GM13976 (cell line): ENCODE measurements at places on chromosomes 11 and 22.
A peak's percentile ranks its signal among the peaks of the same experiment; 100 is the strongest.

DNA sequence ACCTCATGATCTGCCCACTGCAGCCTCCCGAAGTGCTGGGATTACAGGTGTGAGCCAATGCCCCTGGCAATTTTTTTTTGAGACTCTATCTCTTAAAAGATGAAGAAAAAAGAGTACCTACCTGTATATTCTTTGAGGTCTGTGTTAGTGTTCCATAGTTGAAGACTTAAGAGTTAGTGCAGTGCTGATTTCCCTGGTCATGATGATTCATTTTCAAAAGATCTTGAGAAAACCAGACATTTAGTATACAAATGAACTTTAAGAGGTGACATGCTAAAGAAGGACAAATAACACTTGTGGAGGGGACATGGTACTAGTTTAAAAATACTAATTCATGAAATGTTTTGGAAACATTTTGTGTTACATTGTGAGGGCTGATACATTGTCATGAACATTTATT, 17.7 kb downstream of the CBL start:
- DNase-seq, result no peak

GRCh38 chr11:40647295-40647694, 812.2 kb downstream of the LRRC4C start:
- no peak for DNase-seq

- no peak for DNase-seq
Observed at GRCh38 chr11:4581443-4581842, at the start of gene OR52I2. Gene OR52I2 (plus strand): TSS chr11:4581743.

- peak; percentile 69 for DNase-seq
Observed at GRCh38 chr22:17781319-17782031, 7.2 kb upstream of the BID start.

GRCh38 chr11:27621405-27622161, 78.7 kb downstream of the BDNF start:
- no peak for DNase-seq

DNA sequence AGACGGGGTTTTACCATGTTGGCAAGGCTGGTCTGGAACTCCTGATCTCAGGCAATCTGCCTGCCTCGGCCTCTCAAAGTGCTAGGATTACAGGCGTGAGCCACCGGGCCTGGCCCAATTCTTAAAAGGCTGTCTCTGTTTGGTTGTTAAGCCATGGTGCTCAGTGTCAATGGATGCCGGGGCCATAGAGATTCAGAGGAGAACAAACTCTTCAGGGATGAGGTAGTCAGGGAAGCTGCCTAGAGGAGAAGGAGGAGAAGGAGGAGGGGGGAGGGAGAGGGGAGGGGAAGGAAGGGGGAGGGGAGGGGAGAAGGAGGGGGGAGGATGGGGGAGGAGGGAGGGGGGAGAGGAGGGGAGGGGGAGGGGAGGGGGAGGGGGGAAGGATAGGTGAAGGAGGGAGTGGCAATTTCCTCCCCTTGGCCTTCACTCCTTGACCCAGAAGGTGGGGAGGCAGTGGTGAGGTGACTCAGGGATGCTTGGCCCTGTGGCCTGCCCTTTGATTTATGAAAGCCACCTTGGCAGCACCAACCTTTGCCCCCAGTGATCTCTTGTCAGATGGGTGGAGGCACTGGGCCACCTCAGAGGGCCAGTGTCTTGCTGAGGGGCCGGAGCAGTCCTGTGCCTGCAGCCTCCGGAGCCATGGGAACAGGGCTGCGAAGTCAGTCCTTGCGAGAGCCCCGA, at the start of gene C11orf86:
Gene C11orf86, plus strand, starts transcription at position 581 of the 681 bp plus-strand sequence. Its CDS starts 59 bp downstream, at position 640.
- no peak for DNase-seq

GRCh38 chr22:27170491-27170890, 513.1 kb downstream of the MIAT start:
- DNase-seq, result no peak

DNA sequence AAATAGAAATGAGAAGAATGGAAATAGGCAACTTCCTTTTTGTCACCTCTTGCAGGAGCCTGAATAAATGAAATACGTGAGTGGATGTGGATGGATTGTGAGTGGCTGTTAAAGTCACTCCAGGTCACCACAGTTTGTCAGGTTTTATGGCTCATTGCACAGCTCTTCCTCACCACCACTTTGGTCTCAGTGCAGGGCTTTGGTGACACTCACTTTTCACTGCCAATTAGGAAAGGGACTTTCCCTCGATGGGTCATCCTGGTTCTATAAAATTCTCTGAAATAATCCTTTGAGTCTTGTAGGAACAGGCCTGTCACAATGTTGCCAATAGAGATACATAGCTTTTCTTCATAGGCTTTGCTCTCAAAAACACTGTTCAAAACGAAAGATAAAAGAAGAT, 172.4 kb upstream of the C11orf87 start:
- no peak for DNase-seq

DNA sequence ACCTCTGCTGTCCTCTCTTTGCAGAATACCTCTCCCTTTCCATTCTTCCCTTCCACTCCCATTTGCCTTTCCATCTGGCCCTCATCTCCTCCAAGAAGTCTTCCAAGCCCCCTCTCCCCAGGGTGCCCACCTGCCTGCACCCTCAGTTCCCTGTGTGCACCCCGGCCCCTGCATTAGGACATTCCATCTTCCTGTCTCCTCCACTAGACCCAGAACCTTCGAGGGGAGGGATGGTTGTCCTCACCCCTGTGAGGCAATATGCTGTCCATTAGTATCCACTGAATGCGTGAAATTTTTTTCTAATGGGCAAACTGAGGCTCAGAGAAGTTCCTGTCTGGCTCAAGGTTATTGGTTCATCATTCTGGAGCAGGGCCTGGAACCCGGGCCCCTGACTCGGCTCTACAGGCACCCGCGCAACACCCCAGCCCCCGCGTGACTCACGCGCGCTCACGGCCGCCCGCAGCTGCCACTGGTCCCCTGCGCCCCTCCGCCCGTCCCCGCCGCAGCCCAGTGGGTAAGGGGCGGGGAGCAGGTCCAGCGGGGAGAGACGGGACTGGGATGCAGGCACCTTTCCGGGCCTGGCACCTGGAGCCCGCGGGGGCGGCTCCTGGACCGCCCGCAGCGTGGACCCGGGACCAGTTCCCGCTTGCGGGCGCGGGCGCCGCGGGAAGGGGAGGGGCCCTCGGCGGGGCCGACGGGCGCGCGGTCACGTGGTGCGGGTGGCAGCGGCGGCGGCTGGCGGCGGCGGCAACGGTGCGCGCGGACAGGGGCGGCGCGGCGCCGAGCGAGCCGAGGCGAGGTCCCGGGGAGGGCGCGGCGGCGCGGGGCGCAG, 7.0 kb downstream of the SEPTIN3 start:
- peak; percentile 59 for DNase-seq

GRCh38 chr11:124198897-124199296, 15.8 kb downstream of the OR10D3 start:
- DNase-seq, result no peak

- no peak for DNase-seq
Observed at GRCh38 chr11:41921746-41922390, 462.4 kb upstream of the LRRC4C start.

- DNase-seq, result no peak
Observed at GRCh38 chr11:111530091-111530490, 10.4 kb upstream of the LAYN start.

DNA sequence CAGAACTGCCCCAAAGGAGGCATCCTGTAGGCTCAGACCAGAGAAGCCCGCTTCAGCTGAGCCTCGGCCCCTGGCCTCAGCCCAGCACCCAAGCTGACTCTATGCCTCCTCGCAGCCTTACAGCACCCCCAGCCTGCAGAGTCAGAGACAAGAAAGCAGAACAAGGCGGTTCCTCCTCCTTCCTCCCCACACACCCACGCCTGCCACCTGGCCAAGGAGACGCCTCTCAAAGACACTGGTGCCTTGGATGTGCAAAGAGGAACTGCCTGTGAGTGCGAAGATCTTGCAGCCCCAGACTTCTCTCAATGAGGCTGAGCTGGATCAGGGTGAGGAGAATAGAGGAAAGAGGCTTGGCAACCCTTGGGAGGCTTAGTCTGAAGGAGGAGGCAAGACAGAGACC, 60.2 kb downstream of the PDE2A start:
- DNase-seq, result peak; percentile 85

- DNase-seq, result peak; percentile 67
Observed at GRCh38 chr11:2265396-2265795, 5.0 kb downstream of the ASCL2 start.

GRCh38 chr11:1555713-1556153, 16.3 kb downstream of the DUSP8 start:
- DNase-seq, result no peak

GRCh38 chr11:17699147-17700114, 19.9 kb upstream of the MYOD1 start:
- DNase-seq, result no peak

- no peak for DNase-seq
Observed at GRCh38 chr11:14186046-14186775, 172.8 kb downstream of the RRAS2 start.

GRCh38 chr22:21012446-21013407, 2.2 kb upstream of the P2RX6 start:
- DNase-seq, result no peak

GRCh38 chr11:44777209-44778194, 50.7 kb downstream of the TSPAN18 start:
- DNase-seq, result no peak
